ENCODE measurements at places on chromosomes 1 and 21.

DNA sequence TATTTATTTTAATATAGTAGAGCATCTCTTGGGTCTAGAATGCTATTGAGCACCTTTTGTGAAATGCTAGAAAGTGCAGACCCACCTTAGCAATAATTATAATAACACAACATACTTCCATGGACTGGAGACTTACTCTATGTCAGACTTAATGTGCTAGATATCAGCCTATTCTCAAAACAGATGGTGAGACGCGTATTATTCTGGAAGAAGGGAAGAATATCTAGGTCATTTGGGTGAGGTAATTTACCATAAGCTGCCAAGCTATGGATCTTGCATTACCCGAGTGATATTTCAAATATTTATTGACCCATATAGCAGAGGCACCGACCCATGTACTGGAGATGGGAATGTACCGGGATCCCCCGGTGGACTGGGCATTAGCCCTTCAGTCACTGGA lies 20.6 kb upstream of the IFNLR1 start:
- DNase-seq: no peak

DNA sequence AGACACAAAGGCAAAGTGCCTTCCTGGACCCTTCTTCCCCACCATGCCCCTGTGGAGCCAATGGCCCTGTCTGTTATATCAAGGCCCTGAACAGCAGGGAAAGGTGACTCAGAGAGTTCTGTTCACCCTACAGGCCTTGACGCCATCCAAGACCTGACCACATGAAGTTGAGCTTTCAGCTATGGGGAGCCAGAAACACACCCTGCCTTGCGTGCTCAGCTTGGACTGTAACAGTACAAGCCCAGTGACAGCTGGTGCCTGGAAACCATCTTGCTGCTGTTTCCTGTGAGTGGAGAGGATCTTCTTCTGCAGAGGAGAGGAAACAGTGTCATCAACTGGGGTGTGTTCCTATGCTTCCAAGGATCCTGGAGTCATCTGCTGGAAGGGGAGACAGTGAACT lies 165.0 kb upstream of the IRF2BP2 start:
- DNase-seq: no peak

DNA sequence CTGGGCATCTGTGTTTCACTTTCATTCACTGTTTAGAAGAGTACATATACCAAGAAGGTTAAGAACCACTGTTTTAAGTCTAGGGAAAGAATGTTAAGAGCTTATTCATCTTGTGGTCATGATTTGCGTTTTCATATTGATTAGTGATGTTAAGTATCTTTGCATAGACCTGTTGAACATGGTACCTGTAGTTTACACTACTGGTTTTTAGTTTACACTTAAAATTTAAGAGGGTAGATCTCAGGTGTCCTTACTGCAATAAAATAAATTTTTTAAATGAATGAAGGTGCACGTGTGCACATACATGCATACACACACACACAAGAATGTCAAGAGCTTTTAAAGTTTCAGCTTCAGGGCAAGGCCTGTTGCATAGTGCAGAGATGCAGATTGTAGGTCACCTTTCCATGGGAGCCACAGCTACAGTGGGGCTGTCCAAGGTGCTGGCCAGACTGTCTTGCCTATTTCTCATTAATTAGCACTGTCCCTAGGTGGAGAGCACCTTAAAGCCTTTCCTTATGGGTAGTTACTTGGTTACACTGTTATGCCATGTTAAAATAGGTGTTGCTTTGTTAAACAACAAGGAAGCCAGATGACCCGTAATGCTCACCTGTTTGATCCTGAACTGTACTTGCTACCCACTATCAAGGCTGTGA lies 543.0 kb upstream of the DAB1 start:
- DNase-seq: no peak

GRCh38 chr1:225731491-225731890 lies 46.1 kb upstream of the SRP9 start:
- no peak for DNase-seq

DNA sequence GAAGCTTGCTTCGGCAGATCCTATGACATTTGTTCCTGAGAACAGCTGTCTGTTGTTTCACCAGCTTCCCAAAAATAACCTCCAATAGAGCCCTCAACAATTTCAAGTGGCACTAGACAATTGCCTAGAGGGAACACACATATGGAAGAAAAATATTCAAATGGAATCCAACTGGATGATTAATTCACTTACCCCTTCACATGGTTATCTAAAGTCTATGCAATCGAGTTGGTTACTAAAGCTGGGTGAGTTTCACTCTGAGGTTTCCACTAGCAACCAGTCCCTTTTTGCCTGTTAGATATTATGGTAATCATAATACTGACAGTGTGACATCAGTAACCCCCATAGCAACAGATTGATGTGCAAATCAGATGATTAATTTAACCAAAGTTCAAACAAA lies at the start of gene LEMD1:
Gene LEMD1, minus strand, starts transcription at position 259 of the 400 bp plus-strand sequence. CDS start 1,520 bp downstream, outside the sequence.
- no peak for DNase-seq

DNA sequence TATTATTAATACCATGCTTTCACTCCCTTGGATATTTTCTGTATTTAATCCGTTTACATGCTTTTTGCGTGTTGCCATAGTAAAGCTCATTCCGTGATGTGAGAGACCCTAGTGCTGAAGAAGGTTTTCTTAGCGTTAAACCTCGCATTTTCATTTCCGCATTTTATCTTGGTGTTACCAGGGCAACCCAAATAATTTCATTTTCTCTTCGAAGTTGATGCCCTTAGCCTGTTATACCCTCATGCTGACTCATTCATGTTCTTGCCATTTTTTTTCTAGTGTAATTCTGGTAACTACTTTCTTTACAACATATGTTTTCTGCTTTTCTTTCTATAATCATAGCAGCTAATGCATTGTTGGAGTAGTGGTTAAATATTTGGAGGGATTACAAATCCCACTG lies 37.2 kb downstream of the LRRC8C start:
- DNase-seq: no peak

GRCh38 chr1:94730450-94730849 lies 89.7 kb upstream of the SLC44A3 start:
- no peak for DNase-seq

DNA sequence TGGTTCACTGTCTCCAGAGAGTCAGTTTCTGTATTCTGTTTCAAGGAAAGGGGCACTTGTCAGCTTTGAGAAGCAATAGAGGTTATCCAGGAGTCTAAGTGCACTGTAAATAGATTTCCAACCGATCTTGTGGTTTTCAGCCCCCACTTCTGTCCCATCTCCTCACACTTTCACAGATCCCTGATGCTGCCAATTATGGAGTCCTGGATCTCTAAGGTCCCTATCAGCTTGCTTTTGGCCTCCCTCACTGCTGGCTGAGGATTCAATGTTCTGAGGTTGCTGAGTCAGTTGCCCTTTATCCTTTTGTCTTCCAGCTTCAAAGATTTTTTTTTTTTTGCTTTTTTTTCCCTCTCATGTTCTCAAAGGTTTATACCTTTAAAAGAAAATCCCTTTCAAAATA lies 98.4 kb downstream of the DIRAS3 start:
- no peak for DNase-seq

All from natural killer cell treated with Interleukin-12 subunit alpha and Interleukin-12 subunit beta and Interleukin-15 and Interleukin-18, amount 100 ng/mL, for 72 hours (primary cell).